ENCODE measurements at places on chromosomes 2 and 18. TPM values are rescaled to one million over a fixed set of nuclear protein-coding genes. Genes with fewer than 3 reads are reported as not detected.

The CELF4 gene
- total RNA-seq: 150 TPM

The CPO gene
- not detected for total RNA-seq

The RAB6C gene
- total RNA-seq: 2.5 TPM

The FAM228A gene
- 1.2 TPM for total RNA-seq

The COL4A4 gene
- total RNA-seq: 2.1 TPM

The GRHL1 gene
- 10.6 TPM for total RNA-seq

The DNER gene
- 289 TPM for total RNA-seq

The ARHGAP25 gene
- total RNA-seq: 2.3 TPM

The C2orf66 gene
- 0.69 TPM for total RNA-seq

The DNAJC5G gene
- 0.23 TPM for total RNA-seq

The FBXO11 gene
- 151 TPM for total RNA-seq

The SCG2 gene
- total RNA-seq: 179 TPM

The SLC40A1 gene
- 51.0 TPM for total RNA-seq

The SLC4A3 gene
- total RNA-seq: 50.5 TPM

The ALPI gene
- total RNA-seq: not detected

The LAMA1 gene
- 22.1 TPM for total RNA-seq

The CHRND gene
- total RNA-seq: 0.23 TPM

The REG1B gene
- not detected for total RNA-seq

The RIT2 gene
- total RNA-seq: 59.3 TPM

The BMP10 gene
- not detected for total RNA-seq

The LINC00305 gene
- not detected for total RNA-seq

The CROCC2 gene
- 1.4 TPM for total RNA-seq

The CNDP1 gene
- total RNA-seq: 0.23 TPM

The IL1RL1 gene
- 0.69 TPM for total RNA-seq

The DSC1 gene
- not detected for total RNA-seq

The GPBAR1 gene
- not detected for total RNA-seq

The RNU2-63P gene
- not detected for total RNA-seq

The SLC38A11 gene
- total RNA-seq: 4.4 TPM

The ABCG8 gene
- total RNA-seq: 1.2 TPM

The TPRKB gene
- total RNA-seq: 36.0 TPM

The CDH2 gene
- 216 TPM for total RNA-seq

The SGPP2 gene
- total RNA-seq: 4.8 TPM

The TEX44 gene
- total RNA-seq: not detected

The ELMOD3 gene
- 15.0 TPM for total RNA-seq

The PJVK gene
- 3.9 TPM for total RNA-seq

The RTP5 gene
- 13.8 TPM for total RNA-seq

The FN1 gene
- 156 TPM for total RNA-seq

The MYCN gene
- total RNA-seq: 25.4 TPM

The EFEMP1 gene
- total RNA-seq: 16.6 TPM

The GALNT3 gene
- 4.6 TPM for total RNA-seq

The SPRED2 gene
- total RNA-seq: 10.8 TPM

The ZC3H6 gene
- total RNA-seq: 25.4 TPM

The SPC25 gene
- total RNA-seq: 9.2 TPM

The RGPD4 gene
- 0.23 TPM for total RNA-seq

The CEBPZ gene
- 52.8 TPM for total RNA-seq

The GPR17 gene
- 28.6 TPM for total RNA-seq

The BOLL gene
- total RNA-seq: 1.4 TPM

The MC2R gene
- total RNA-seq: not detected

The BCL11A gene
- 71.5 TPM for total RNA-seq

The RANBP2 gene
- 82.1 TPM for total RNA-seq
